ENCODE measurements at places on chromosomes 2 and 18. TPM values are rescaled to one million over a fixed set of nuclear protein-coding genes. Genes with fewer than 3 reads are reported as not detected.

DNA sequence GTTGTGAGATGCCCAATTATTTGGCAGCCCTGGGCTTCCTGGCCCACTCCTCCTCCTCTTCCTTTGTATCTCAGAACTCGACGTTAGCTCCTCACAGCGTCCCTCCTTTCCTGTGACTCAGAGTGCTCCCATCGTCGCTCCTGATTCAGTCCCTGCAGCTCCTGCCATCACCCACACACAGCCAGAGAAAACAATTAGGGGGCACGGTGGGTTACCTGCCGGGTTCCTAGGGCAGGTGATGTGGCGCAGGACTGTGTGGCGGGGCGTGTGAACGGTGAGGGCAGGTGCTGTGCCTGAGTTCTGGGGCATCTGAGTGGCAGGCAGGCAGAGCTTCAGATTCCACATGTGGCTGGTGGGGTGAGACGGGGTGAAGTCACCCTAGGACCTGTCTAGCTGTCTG is 42.6 kb downstream of the GLI2 start:
- no peak for DNase-seq

DNA sequence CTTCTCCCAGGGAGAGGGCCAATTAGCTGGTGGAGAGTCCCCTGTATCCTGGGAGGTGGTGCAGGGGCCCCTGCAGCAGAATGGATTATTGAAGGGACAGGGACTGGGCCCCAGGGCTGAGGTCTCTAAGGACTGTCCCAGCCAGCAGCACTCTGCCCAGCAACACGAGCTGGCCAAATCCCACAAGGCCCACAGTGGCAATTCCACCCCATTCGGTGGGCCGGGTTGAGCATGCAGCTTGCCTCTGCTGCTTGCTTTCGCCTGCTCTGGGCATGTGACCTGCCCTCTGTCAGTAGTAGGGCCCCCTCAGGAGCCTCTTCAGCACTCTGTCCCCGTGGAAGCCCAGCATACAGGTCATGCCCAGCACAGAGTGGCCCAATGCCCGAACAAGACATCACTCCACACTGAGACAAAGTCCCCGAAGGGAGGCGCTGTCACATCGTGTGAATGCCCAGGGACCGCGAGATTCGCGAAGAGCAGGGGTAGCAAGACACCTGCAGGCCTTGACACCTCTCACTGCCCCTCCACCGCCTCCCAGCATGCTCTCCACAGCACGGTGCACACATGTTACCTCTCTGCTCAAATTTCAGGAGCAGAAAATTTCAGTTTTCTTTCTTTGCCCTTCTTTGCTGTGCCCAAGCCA is 65.4 kb downstream of the CRACDL start:
- no peak for DNase-seq

DNA sequence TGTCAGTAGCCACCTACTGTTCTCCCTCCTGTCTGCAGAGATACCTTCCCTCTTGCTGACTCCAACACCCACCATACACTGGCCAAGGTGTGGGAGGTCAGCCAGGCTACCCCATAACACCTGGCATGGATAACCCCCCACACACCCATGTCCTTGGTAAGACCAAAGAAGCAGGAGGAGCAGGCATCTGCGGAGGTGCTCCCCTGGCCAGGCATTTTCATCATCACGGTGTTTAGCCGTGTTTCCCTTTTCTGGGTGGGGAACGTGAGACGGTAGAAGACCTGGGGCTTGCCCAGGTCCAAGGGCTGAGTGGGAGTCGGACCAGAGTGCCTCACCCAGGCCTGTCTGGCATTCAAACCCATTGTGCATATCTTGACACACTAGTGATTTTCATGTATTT is 150.3 kb downstream of the SMAD7 start:
- DNase-seq, result no peak

The DUSP11 gene
- 15.6 TPM for total RNA-seq
